ENCODE measurements at places on chromosomes 12 and 14.
A peak's percentile ranks its signal among the peaks of the same experiment; 100 is the strongest.

GRCh38 chr12:65522956-65523860, 244.7 kb downstream of the MSRB3 start:
- no peak for DNase-seq

DNA sequence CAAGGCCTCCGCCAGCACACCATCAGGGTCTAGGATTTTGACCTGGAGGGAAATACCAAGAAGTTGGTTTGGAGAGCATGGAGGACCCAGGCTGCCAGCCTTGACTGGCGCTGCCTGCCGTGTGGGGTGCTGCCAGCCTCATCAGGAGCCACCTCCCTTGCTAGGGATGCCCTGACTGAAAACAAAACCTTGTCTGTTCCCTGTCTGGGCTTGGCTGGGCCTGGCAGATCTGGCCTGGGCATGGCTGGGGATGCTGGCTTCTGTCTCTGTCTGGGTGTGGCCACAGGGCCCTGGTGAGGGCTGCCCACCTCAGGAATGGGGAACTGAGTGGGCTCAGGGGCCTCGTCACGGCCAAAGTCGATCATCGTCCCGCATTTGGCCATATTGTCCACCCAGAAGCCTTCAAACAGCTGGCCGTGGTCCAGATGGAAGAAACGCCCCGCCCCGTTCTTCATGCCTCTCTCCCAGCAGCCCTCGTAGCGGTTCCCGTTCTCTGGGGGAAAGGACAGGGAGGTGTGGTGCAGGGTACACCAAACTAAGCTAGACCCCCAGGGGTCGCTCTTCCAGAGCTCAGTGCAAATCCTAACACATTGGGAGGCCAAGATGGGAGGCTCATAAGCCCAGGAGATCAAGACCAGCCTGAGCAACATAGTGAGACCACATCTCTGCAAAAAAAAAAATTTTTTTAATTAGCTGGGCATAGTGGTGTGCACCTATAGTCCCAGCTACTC, 16.5 kb downstream of the MORN3 start:
- no peak for DNase-seq

DNA sequence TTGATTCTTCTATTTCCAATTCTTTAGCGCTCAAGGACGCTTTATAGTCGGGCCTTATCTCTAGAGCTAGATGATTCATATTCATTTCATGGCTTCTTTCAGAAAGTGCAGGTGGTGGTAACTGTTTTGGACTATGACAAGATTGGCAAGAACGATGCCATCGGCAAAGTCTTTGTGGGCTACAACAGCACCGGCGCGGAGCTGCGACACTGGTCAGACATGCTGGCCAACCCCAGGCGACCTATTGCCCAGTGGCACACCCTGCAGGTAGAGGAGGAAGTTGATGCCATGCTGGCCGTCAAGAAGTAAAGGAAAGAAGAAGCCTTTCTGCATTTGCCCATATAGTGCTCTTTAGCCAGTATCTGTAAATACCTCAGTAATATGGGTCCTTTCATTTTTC, 241.9 kb downstream of the PAWR start:
- DNase-seq = no peak

- no peak for DNase-seq
Measured at GRCh38 chr14:58465421-58465820, 37.9 kb downstream of the KIAA0586 start.

DNA sequence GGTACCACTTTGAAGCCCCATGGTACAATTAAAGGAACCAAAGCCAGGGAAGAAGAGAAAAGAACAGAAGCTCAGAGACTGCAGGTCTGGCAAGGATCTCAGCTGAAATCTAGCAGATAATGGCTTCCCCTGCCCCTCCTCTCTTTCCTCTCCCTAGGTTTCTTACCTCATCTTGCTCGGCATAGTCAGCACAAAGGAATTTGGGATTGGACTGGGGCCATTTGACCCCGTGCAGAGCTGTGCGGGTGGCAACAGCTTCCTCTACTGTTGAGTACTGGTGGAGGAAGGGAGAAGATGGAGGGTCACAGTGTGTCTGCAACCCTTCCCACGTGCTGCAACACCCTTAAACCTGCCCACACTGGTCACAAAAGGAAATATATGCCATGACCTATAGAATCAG, 4.7 kb upstream of the CDH24 start:
- DNase-seq = peak; percentile 56

- peak; percentile 49 for DNase-seq
Measured at GRCh38 chr14:67734675-67735074, 33.0 kb downstream of the RDH12 start.

DNA sequence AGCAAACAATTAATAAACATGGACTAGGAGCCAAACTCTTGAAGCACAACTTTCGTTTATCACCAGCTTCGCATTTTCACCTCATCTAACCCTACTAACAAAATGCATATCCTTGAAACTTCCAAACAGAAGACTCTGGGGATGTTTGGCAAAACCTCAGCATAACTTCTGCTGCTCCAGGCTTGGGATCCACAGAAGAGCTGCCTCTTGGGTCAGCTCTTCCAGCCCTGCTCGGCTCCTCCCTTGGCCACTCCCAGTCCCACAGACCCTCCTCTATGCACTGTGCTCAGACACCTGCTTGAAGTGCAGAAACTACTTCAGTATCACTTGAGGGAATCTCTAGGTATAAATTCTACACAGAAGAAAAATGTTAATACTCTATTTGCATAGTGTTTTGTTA, 110.0 kb upstream of the AMIGO2 start:
- peak; percentile 11 for DNase-seq

DNA sequence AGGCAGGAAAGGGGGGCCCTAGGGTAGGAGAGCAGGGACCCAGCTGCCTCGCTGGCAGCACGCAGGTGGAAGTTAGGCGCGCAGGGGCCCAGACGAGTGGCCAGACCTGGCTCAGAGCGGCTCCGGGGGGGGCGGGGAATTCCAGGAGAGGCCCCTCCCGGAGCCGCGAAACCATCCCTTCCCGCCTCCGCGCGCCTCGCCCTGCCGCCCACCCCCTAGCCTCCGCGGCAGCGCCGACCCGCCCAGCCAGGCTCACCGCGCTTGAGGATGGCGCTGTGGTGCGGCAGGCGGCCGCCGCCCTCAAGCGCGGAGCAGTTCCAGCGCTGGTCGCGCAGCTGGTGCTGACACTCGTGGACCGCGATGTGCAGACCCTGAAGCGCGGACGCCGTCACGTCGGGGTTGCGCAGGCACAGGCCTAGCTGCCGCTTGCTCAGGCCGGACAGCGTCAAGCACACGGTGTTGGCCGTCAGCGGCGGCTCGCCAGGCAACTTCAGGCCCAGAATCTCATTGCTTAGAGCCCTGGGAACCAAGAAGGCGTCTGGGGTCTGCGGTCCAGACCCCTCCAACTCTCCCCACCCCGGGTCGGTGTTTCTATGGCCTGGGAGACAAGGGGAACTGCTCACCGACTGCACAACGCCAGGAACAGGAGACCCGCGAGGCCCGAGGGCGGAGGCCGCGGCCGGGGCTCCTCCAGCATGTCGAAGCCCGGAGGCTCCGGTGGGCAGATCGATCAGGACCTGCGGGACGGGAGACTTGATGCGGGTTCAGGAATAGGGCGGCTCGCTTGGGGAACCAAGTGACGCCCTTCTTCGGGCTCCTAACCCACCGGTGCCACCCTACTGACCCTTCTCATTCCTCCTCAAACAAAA, 1.5 kb downstream of the WNT10B start:
- DNase-seq = peak; percentile 43

- DNase-seq = peak; percentile 80
Measured at GRCh38 chr12:87995581-87996178, 33.5 kb downstream of the C12orf50 start.

DNA sequence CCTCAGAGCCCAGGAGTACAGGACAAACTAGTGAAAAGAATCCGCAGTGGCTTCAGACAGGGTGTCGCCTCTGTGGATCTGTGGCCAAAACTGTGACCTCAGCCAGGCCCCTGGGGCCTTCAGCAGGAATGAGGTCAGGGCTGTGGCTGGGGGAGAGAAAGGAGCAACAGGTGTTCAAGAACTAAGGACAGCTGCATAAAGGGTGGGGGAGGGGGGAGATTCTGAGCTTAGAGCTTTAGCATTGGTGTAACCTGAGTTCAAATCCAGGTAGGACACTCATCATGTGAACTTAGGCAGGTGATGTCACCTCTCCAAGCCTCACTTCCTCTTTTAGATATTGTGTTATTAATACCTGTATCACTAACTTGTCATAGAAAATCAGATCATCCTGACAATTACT, 40.9 kb upstream of the CORO1C start:
- peak; percentile 78 for DNase-seq

GRCh38 chr14:103448097-103448496, 62.9 kb downstream of the MARK3 start:
- no peak for DNase-seq

DNA sequence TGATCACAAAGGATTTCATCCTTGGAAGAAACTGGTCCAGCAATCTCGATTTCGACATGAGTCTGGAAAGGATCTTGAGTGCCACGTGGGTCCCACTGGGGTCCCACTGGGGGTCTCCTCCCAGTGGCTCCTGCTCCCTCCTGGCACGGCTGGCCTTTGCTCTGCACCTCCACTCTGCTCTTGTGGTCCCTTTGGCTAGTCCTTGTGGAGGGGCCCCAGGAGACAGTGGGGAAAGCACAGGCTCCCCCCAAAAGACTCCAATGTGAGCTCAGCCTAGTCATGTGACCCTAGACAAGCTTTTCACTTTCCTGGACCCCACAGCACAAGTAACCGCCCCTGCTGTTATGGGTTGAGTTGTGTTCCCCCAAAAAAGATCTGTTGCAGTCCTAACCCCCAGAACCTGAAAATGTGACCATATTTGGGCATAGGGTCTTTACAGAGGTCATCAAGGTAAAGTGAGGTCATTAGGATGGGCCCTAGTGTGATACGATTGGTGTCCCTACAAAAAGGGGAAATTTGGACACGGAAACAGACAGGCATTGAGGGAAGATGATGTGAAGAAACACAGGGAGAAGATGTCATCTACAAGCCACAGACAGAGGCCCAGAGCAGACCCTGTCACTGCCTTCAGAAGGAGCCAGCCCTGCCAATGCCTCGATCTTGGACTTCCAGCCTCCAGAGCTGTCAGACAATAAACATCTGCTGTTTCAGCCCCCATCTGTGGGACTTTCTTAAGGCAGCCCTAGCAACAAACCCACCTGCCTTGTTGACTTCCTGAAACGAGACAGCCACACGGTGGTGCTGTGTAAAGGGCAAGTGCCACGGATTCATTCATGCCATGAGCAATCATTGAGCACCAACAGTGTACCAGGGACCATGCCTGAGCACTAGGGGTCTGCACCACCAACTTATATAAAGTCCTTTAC, 23.8 kb upstream of the PPP2R5C start:
- no peak for DNase-seq

GRCh38 chr14:93742761-93743160, 45.5 kb downstream of the PRIMA1 start:
- DNase-seq = peak; percentile 51

DNA sequence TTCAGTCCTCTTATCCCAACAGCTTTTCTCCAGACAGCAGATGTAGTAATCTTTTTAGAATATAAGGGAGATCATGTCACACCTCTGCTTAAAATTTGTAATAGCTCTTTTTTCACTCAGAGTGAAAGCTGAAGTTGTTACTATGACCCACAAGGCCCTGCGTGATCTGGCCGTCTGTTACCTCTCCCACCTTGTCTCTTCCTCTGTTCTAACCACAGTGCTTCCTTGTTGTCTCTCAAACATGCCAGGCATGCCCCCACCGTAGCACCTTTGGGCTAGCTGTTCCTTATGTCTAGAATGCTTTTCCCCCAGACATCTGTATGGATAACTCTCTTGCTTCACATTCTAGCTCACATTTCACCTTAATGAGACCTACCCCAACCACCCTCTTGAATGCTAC, 6.5 kb downstream of the NECAP1 start:
- no peak for DNase-seq

DNA sequence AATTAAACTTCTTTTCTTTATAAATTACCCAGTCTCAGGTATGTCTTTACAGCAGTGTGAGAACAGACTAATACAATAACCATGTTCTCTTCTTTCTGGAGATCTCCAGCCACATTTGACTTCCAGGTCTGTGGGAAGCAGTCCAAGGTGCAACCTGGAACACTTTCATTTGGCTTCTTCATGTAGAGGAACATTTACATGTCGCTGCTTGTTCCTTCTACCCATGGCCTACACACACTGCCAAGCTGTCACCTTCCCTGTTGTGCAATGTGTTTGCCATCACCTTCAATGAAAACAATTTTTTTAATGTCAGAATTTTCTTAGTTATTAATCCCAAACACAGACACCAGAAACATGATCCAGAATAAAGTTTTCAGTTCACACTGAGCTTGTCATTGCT, 104.7 kb downstream of the PRKCH start:
- DNase-seq = no peak

- no peak for DNase-seq
Measured at GRCh38 chr14:64943556-64943955, 1.0 kb upstream of the GPX2 start.

DNA sequence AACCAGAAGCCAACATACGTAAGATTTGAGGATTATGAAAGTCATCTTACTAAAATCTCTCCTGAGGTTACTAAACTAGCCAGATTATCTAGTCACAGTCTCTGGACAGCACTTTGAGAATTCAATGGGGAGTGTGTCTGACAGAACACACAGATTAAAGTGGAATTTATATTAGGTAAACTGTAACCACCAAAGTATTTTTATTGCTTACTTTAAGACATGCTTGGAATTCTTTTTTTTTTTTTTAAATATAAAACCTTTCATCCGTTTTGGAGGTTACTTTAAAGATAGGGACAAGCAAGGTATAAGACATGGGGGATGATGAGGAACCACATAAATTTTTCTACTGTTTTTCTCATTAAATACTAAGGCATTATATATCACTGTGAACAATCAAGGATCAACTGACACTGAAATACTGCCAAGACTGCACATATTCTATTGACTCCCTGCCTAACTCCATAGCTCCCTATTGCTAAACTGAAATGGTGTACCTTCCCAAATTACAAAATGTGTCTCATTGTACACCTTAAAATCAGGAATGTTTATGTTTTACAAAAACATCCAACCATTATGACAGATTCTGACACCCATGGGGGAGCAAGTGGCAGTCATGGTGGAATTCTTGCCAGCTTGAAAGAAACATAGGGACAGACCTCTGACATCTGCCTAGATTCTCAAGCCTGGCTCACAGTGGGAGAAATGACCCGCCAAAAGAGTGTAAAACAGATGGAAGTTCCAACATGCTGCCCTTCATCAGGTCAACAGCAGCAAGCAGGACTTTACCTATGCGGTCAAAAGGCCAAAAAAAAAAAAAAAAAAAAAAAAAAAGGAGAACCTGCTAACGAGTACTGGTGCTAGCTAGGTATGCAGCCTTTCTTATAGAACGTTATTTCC, 239.3 kb downstream of the MED13L start:
- no peak for DNase-seq

DNA sequence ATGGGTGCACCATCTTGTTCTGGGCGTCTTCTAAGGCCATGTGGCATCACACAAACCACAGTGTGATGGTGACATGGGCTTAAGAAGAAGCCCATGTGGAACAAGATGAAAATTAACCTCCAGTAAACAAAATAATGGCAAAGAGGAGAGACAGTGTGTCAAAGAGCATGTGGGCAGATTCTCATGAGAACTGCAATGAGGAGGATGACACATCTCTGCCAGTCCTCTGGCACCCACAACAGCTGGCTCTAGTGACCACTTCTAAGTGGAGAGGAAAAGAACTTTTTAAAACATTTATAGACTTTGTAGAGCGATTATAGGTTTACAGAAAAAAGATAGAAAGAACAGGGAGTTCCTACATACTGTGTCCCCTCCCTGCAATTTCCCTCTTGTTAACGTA, 401.4 kb downstream of the ATP23 start:
- no peak for DNase-seq

- no peak for DNase-seq
Measured at GRCh38 chr12:81930037-81930436, 170.9 kb upstream of the PPFIA2 start.
